ENCODE measurements at places on chromosomes 7 and 10.

GRCh38 chr10:34063592-34063991, 729.1 kb upstream of the NRP1 start:
- DNase-seq, result no peak

GRCh38 chr7:19118636-19119371, 1.4 kb upstream of the TWIST1 start:
- DNase-seq, result no peak

- DNase-seq, result peak; percentile 61
Measured at GRCh38 chr10:60611291-60611747, 167.0 kb upstream of the CDK1 start.

- no peak for DNase-seq
Measured at GRCh38 chr10:34834274-34834673, 19.2 kb upstream of the PARD3 start.

GRCh38 chr7:54904986-54905385, 113.8 kb upstream of the EGFR start:
- no peak for DNase-seq

DNA sequence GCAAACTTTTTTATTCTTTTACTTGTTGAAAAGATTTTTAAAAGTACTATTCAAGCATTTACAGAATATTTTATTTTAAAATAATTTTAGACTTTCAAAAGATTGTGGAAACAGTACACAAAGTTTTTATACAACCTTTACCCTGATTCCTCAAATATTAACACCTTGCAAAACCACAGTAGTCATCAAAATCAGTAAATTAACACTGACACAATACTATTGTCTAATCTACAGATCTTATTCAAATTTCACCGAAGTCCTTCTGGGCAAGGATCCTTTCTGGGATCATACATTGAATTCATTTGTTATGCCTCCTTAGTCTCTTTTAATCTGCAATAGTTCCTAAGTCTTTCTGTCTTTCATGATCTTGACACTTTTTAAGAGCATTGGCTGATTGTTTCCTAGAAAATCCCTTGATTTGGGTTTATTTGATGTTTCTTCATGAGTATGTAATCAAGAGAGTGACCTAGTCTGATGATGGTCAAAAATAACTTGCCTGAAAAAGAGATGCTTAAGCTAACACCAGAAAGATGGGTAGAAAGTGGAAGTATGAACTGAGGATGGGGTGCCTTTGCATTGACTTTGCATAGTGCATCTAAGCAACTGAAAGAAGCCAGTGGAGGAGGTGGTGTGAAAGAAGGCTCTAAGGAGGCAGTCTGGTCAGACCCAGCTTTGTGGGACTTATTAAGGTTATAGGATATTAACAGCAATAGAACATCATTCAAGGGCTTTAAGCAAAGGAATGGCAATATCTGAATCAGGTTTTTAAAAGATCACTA, 9.7 kb downstream of the STAMBPL1 start:
- no peak for DNase-seq

Data from RWPE2 (cell line).